Fibroblast of villous mesenchyme (primary cell): ENCODE measurements at places on chromosomes 13 and 19. TPM values are rescaled to one million over a fixed set of nuclear protein-coding genes. Genes with fewer than 3 reads are reported as not detected.

- DNase-seq: no peak
Measured at GRCh38 chr19:8310342-8311055, 2.3 kb upstream of the CD320 start.

DNA sequence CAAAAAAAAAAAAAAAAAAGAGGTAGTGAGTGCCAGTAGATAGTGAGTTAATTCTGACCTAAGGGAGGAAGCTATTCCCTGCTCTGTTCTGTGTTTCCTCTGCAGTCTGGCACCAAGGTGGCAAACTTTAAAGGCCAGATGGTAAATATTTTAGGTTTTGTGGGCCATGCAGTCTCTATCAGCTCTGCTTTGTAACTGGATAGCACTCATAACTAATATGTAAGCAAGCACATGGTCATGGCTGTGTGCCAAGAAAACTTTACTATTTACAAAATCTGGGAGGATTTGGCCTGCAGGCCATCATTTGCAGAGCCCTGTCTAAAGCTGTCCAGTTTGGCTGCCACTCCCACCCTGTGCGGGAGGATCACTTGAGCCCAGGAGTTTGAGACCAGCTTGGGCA, 4.3 kb downstream of the PIN1 start:
- DNase-seq: peak; percentile 90

DNA sequence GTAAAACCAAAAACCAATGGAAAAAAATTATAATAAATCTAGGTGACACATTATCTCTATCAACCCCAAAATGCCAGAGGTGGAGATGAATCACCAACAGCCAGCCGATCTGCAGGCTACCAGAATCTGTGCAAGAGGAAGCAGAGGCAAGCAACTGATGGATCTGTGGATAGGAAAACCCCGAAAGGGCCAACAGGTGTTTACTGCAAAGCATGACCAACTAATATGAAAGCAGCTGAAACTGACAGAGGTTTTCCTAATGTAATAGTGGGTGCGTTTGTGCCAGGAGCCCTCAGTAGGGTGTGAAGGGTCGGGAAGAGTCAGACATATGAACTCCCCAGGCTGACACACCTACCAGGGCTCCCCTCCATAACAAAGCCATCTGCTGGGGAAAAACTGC, 554.6 kb downstream of the RFC3 start:
- DNase-seq: no peak

GRCh38 chr13:56201834-56202233, 938.9 kb upstream of the PRR20A start:
- DNase-seq: no peak

GRCh38 chr13:44459674-44460073, 86.0 kb downstream of the SERP2 start:
- DNase-seq: no peak

DNA sequence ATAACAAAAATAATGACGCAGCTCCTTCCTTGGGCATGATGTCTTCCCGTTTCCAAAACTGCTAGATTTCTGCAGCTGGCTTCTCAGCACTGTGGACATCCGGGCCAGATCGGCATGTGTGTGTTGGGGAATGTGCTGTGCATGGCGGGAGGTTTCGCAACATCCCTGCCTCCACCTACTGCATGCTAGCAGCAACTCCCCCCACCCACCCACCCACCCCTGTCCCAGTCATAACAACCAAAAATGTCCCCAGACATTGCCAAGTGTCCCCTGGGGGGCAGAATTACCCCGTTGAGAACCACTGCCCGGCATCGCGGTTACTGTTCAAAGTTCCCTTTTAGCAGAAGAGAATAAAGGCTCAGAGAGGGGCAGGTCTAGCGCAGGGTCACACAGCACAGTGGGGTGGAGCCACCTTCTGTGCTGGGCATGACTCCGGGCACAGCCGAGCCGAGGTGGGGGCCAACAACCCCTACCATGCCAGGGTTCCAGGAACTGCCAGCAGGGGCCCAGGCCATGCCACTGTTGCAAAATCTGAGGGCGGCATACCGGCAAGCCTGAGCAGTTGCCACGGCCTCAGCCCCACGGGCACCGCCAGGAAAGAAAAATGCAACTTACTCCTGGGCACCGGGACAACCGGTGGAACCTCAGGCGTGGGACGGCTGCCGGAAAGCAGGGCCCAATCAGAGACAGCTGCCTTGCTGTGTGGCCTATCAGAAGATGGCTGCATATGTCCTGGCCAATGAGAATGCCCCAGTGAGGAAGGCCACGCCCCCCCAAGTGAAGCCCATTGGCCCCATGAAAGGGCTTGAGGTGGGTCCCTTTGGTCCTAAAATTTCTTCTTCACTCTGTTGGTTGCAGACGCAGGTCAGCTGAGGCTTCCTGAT, 22.5 kb upstream of the NFIC start:
- DNase-seq: peak; percentile 93

DNA sequence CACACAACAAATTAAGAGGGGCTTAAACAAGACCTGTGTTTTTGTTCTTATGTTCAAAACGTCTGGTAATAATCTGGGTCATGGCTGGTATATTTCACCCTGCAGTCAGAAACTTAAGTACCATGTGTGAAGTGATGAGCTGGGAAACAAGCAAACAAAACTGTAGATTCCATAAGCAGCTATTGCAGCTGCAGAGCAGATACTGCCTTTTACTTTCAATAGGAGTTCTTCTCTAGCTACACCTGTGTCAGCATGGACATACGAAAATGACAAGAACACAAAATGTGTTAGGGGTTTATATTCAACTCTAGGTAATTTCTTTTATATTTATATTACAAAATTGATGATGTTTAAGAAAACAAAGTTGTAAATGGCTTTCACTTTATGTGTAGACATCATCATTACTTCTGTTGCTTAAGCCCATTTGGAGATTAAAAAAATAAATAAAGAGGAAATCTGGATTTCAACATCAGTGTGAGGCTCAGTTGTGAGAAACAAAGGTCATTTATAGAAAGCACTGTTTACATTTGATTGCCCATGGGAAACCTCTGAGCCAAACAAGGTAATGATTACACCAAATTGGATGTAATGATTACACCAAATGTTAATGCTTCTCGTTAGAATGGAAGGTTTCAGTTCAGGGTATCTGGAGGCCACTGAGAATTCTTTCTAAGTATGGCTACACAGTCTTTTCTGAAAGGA, 451.0 kb upstream of the SLC10A2 start:
- DNase-seq: no peak

GRCh38 chr13:66875264-66875663, 354.9 kb downstream of the PCDH9 start:
- DNase-seq: no peak

SPTBN4 gene
- 0.32 and 1.3 TPM in 2 replicates for total RNA-seq

APLP1 gene
- 3.5 and 4.2 TPM in 2 replicates for total RNA-seq

BRME1 gene
- total RNA-seq: 0.32 and 0.43 TPM in 2 replicates

MEIOSIN gene
- total RNA-seq: not detected in 2 replicates

IL4I1 gene
- total RNA-seq: 0.43 and 0.64 TPM in 2 replicates
